ENCODE measurements at places on chromosomes 7 and 10.

DNA sequence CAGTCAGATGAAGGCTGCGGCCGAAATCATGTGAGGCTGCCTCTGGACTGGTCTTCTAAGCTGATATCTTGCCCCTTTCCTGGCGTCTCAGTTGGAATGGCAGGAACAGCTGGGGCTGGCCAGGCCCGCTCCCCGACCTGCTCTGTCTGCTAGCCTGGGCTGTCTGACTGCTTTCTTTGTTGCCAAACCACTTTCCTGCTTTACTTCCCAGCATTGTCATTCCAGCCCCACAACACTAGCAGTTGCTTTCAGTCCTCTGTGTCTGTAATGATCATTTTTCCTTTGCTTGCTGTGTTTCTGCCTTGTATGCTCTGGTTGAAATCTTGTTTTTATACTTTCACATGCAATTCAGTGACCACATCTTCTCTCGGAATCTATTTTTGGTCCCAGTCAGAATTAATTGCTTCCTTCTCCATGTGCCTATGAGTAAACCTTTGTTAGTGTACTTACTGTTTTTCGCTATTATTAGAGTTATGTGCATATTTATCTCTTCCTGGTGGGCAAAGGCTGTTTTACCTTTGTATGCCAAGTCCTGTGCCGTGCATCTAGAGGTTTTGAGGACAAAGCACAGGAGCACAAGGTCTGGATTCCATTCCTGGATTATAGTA is 21.6 kb downstream of the PRPF18 start:
- no peak for DNase-seq

DNA sequence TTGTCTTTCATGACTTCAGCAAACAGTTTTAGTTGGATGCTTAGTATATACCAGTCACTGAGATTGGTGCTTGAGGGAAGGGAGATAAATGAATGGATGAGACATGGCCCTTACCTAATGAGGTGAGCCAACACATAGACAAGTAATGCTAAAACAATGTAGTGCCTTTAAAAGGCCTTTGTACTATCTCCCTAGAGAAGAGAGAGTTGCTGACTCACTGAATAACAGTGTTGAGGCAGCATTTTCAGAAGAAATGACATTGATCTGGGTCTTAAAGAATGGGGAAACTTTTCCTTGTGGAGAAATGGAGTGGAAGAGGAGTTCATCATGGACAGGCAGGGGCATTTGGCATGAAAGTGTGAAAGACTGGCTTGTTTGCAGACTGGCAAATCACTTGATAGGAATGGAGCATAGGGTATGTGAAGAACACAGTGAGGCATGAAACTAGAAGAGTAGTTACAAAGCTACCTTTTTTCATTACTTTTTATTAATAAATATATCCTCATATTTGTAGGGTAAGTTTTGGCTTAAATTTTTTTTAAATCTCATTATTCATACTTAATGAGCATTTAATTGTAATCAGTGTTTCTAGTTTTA is 91.2 kb downstream of the KAT6B start:
- peak; percentile 50 for DNase-seq

- DNase-seq, result no peak
Observed at GRCh38 chr10:77501846-77502261, 135.8 kb downstream of the KCNMA1 start.

- no peak for DNase-seq
Observed at GRCh38 chr7:116812860-116813259, 49.5 kb upstream of the CAPZA2 start.

GRCh38 chr10:15742836-15743235 is 23.1 kb upstream of the ITGA8 start:
- DNase-seq, result no peak

- no peak for DNase-seq
Observed at GRCh38 chr7:91567081-91568012, 303.1 kb downstream of the FZD1 start.

- peak; percentile 77 for DNase-seq
Observed at GRCh38 chr10:5776881-5777197, 36.4 kb downstream of the GDI2 start.

DNA sequence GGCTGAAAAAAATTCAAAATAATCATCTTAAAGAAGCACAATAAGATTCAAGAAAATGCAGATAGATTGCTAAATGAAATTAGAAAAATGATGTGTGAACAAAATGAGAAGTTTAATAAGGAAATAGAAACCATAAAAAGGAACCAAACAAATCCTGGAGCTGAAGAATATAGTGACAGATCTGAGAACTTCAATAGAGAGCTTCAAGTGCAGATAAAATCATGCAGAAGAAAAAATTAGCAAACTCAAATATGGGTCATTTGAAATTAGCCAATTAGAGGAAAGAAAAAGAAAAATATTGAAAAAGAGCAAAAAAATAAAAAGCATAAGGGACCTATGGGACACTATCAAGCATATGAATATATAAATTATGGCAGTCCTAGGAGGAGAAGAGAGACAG is 720.1 kb downstream of the PARD3 start:
- DNase-seq, result no peak

GRCh38 chr10:5500162-5500670 is 846 bp upstream of the CALML5 start:
- no peak for DNase-seq

- DNase-seq, result peak; percentile 81
Observed at GRCh38 chr7:30671793-30672465, 10.3 kb downstream of the CRHR2 start.

GRCh38 chr10:70528314-70528713 is 49.7 kb downstream of the PALD1 start:
- DNase-seq, result no peak

- DNase-seq, result peak; percentile 93
Observed at GRCh38 chr10:22320591-22321155, at the start of gene BMI1. Gene BMI1 (plus strand): TSS chr10:22321099. CDS start chr10:22326450, 5,351 bp downstream.

- DNase-seq, result no peak
Observed at GRCh38 chr7:92876836-92877235, 40.5 kb upstream of the CDK6 start.

DNA sequence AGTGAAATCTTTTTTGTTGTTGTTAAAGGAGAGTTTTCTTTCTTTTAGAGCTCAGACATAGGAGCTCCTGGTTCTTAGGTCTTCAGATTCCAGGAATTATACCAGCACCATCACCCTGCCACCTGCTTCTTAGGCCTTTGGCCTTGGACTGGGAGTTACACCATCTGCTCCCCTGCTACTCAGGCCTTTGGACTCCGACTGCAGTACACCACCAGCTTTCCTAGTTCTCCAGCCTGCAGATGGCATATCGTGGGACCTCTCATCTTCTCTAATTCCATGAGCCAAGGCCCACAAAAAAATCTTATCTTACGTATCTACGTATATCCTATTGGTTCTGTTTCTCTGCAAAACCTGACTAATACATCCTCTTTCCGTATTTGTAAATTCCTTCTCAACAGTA is 5.1 kb upstream of the TACC2 start:
- no peak for DNase-seq

- DNase-seq, result no peak
Observed at GRCh38 chr7:146291900-146292299, 175.3 kb downstream of the CNTNAP2 start.

GRCh38 chr10:93106631-93107072 is 33.0 kb downstream of the CYP26A1 start:
- DNase-seq, result peak; percentile 20

GRCh38 chr10:43863859-43864591 is 215.3 kb upstream of the ZNF32 start:
- DNase-seq, result peak; percentile 81

- no peak for DNase-seq
Observed at GRCh38 chr10:95562341-95562965, 1.3 kb upstream of the SORBS1 start.

DNA sequence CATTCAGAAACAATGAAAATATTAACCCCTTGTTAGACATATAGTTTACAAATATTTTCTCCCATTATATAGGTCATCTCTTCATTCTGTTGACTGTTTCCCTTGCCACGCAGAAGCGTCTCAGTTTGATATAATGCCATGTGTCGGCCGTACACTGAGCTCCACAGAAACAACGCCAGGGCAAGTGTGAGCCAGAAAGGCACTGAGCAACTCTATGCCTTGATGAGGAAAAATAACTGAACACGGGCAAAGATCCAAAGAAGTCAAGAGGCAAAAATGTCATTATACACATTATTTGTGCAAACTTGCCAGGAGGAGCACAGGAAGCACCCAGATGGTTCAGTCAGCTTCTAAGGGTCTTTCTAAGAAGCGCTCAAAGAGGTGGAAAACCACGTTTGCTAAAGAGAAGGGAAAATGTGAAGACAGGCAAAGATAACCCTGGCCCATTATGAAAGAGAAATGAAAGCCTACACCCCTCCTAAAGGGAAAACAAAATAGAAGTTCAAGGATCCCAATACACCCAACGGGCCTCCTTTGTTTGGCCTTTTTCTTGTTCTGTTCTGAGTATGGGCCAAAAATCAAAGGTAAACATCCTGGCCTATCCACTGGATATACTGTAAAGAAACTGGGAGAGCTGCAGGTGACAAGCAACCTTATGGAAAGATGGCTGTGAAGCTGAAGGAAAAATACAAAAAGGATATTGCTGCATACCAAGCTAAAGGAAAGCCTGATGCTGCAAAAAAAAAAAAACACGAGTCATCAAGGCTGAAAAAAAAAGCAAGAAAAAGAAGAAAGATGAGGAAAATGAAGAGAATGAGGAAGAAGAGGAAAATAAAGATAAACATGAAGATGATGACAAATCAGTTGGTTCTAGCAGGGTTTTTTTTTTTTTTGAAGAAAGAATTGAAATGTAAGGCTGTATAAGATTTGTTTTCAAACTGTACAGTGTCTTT is 15.5 kb downstream of the ARHGAP12 start:
- DNase-seq, result no peak

DNA sequence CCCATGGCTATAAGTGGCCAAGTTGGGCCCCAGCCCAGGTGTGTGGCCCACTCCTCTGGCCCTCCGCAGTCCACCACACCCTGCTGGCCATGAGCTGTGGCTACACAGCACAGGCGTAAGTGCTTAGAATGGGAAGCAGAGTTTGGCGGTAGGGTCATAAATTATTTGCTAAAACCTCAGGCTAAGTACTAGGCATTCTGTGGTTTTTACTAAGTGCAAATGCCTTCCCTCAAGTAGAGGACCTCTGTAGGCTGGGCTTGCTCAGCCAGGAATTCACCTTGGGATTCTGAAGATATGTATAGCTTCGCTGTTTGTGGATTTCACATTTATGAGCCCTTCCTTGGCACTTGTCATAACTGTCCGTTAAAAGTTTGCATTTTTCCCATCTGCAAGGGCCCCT is 44.8 kb upstream of the LOXL4 start:
- DNase-seq, result no peak

- no peak for DNase-seq
Observed at GRCh38 chr7:47356261-47356660, 225.7 kb downstream of the TNS3 start.

DNA sequence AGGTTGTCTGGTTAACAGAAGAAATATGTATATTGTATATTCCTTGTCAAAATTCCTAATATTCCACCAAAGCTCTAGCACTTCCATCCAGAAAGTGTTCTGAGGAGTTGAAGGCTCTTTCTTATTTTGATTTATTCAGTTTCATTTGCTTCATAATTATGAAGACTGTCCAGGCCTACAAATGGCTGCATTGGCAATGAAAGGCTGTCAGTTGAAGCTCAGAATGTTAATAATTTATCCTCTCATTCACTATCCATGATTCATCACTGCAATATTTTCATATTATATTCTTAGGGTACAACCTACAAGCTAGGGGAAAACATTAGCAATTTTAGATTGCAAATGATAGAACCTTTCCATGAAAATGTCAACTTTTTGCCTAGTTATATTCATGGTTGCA is 57.3 kb downstream of the ARID5B start:
- DNase-seq, result no peak

- DNase-seq, result peak; percentile 37
Observed at GRCh38 chr10:3122486-3123205, 49.9 kb downstream of the PITRM1 start.

DNA sequence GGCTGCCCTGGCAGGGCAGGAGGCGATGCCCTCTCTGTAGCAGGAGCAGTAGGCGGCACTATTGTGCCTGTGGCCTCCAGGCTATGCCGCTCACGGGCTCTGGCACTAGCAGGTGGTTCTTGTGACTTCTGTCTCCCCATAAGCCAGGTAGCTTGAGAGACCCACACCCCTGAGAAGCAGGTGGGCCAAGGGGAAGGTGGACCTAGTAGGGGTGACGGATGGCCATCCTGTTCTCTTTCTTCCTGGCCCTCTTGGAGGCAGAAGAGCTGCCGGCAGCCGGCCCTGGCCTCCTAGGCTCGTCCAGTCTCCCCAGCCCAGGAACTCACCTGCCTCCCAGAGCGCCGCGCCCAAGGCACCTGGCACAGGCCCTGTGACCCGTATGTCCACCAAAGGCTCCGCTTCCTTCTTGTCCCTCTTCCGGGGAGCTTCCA is 15.4 kb downstream of the MMRN2 start:
- DNase-seq, result no peak

GRCh38 chr7:81068-81925 is 111.1 kb upstream of the FAM20C start:
- no peak for DNase-seq

- no peak for DNase-seq
Observed at GRCh38 chr7:39721919-39722597, 98.7 kb downstream of the RALA start.

GRCh38 chr7:138358850-138359341 is 101.2 kb upstream of the TRIM24 start:
- no peak for DNase-seq

DNA sequence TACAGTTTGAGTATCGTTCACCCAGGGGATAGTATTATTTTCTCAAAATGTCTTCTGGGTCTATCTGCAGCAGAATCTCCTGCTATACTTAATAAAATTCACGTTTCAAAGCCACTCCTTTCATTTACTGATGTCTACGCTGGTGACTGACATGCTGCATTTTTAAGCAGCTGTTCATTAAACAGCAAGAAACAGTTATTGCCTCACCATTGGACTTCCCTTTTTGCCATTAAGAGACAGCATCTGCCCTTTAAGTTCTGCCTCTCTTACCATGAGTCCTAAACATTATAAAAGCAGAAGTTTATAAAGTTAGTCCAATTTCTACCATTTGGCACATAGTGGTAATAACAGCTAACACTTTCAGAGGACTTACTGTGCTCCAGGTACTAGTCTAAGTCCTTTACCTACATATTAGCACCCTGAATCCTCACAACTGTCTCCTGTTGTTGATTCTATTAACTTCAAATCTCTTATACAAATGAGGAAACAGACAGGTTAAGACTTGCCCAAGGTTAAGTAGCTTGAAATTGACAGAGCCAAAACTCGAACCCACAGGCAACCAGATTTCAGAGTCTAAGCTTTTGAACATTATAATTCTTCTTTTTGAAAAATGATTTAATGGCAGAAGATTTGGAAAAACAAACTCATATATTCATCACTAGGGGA is 169.5 kb downstream of the SNX13 start:
- no peak for DNase-seq
